Renal cortical epithelial cell (primary cell): ENCODE measurements at places on chromosomes 11 and 22. TPM values are rescaled to one million over a fixed set of nuclear protein-coding genes. Genes with fewer than 3 reads are reported as not detected.

Gene LMF2
- 26.6 and 48.4 TPM in 2 replicates for total RNA-seq

Gene LIF
- 58.1 and 84.0 TPM in 2 replicates for total RNA-seq

Gene ANKRD49
- 16.1 and 18.2 TPM in 2 replicates for total RNA-seq

Gene SYT13
- total RNA-seq, result 12.1 and 42.2 TPM in 2 replicates

Gene KRTAP5-11
- total RNA-seq, result not detected in 2 replicates

Gene PRODH
- 1.9 and 4.3 TPM in 2 replicates for total RNA-seq

Gene FLRT1
- total RNA-seq, result 0.05 TPM in 1 of 2 replicates, not detected in the other

Gene MS4A4A
- total RNA-seq, result not detected in 2 replicates

Gene HOATZ
- total RNA-seq, result not detected in 2 replicates

Gene GRAMD4
- total RNA-seq, result 55.1 and 121 TPM in 2 replicates

Gene CARD16
- total RNA-seq, result 0.50 and 4.9 TPM in 2 replicates

Gene RAPSN
- 0.10 and 0.17 TPM in 2 replicates for total RNA-seq

Gene KDELR3
- 34.2 and 73.5 TPM in 2 replicates for total RNA-seq

Gene NOX4
- 6.9 and 26.8 TPM in 2 replicates for total RNA-seq

Gene ALDH3B1
- 12.5 and 28.8 TPM in 2 replicates for total RNA-seq

Gene RTCB
- 126 and 182 TPM in 2 replicates for total RNA-seq

Gene KRTAP5-10
- total RNA-seq, result not detected in 2 replicates

Gene C11orf86
- total RNA-seq, result not detected in 2 replicates

Gene KIRREL3
- total RNA-seq, result 0.10 and 7.6 TPM in 2 replicates

Gene CD6
- total RNA-seq, result not detected in 2 replicates

Gene OPCML
- not detected in 2 replicates for total RNA-seq

Gene TTLL1
- 10.8 and 18.2 TPM in 2 replicates for total RNA-seq

Gene EMID1
- total RNA-seq, result 0.35 TPM in 1 of 2 replicates, not detected in the other

Gene LUZP2
- total RNA-seq, result not detected in 2 replicates

Gene LRP4
- total RNA-seq, result 4.0 and 17.7 TPM in 2 replicates

Gene CHKA
- total RNA-seq, result 6.6 and 23.6 TPM in 2 replicates

Gene SLC5A12
- total RNA-seq, result under 0.01 and 0.10 TPM in 2 replicates

Gene RIMBP3B
- 0.05 TPM in 1 of 2 replicates, not detected in the other for total RNA-seq

Gene MUC2
- total RNA-seq, result not detected in 2 replicates

Gene ALKBH3
- 22.7 and 46.4 TPM in 2 replicates for total RNA-seq

Gene PARVA
- 18.4 and 54.5 TPM in 2 replicates for total RNA-seq

Gene GLB1L3
- not detected in 2 replicates for total RNA-seq

Gene MAP6
- 0.35 and 3.2 TPM in 2 replicates for total RNA-seq

Gene IPO7
- 129 and 159 TPM in 2 replicates for total RNA-seq

Gene CD3G
- total RNA-seq, result not detected in 2 replicates

Gene DLAT
- 41.0 and 47.9 TPM in 2 replicates for total RNA-seq

Gene MRGPRX3
- total RNA-seq, result not detected in 2 replicates

Gene TEX54
- not detected in 2 replicates for total RNA-seq

Gene SPCS2
- 17.0 and 46.3 TPM in 2 replicates for total RNA-seq

Gene GDPD4
- not detected in 2 replicates for total RNA-seq

Gene TMPRSS5
- not detected in 2 replicates for total RNA-seq

Gene LMNTD2
- 0.69 and 1.7 TPM in 2 replicates for total RNA-seq

Gene WNT7B
- total RNA-seq, result 14.5 and 16.7 TPM in 2 replicates

Gene CTSW
- 0.35 TPM in 1 of 2 replicates, not detected in the other for total RNA-seq

Gene SHANK2
- total RNA-seq, result 13.7 and 65.9 TPM in 2 replicates

Gene CCDC88B
- total RNA-seq, result 0.55 and 2.4 TPM in 2 replicates

Gene ADORA2A
- total RNA-seq, result 0.17 and 0.80 TPM in 2 replicates
